Nucleus accumbens (tissue), 56 donors: ENCODE measurements at places on chromosomes 6 and 20.

GRCh38 chr6:74287932-74288331 is 591.9 kb downstream of the CD109 start:
- no peak for DNase-seq

- no peak for DNase-seq
These were observed 93.4 kb downstream of the UST start for GRCh38 chr6:148840256-148840655.

DNA sequence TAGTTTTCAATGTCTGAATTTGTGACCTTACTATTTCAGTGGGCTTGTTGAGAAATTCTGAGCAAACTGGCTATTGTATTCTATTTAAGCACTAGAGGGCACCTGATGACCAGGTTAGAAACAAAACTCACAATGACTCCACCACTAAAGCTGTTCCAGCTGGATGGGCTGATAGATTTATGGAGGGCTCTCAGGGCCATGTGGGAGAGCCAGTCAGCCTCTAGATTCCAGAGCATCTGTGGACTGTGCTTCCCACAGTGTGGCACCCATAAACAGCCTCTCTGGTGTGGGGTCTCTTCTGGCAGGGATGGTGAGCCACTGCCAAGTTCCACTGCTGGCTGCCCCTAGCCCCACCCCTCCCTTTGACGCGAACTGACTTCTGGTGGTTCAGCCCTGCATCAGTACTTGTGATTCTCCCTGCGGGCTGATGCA is 29.2 kb downstream of the C6orf58 start:
- no peak for DNase-seq

- no peak for DNase-seq
These were observed 16.2 kb downstream of the PM20D2 start for GRCh38 chr6:89162047-89162371.

DNA sequence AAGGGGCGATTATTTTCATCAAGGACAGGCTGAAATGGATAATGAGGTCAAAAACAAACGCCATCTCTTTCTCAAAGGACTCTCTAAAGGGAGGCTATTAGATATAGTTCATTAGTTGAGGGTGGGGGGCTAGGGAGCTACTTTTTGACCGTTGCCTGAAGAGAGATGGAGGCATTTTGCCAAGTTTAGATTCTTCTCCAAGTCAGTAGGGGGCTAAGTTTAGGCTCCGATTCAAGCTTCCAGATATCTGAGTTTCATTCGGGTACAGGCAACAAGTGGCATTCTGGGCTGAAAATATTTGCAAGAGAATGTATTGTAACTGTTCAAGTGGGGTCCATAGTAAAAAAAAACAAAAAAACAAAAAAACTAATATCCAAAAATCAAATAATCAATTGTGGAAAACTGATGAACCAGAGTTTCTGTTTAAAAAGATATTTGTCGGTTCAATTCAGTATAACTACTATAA is 43.4 kb upstream of the PIM1 start:
- DNase-seq, result no peak

DNA sequence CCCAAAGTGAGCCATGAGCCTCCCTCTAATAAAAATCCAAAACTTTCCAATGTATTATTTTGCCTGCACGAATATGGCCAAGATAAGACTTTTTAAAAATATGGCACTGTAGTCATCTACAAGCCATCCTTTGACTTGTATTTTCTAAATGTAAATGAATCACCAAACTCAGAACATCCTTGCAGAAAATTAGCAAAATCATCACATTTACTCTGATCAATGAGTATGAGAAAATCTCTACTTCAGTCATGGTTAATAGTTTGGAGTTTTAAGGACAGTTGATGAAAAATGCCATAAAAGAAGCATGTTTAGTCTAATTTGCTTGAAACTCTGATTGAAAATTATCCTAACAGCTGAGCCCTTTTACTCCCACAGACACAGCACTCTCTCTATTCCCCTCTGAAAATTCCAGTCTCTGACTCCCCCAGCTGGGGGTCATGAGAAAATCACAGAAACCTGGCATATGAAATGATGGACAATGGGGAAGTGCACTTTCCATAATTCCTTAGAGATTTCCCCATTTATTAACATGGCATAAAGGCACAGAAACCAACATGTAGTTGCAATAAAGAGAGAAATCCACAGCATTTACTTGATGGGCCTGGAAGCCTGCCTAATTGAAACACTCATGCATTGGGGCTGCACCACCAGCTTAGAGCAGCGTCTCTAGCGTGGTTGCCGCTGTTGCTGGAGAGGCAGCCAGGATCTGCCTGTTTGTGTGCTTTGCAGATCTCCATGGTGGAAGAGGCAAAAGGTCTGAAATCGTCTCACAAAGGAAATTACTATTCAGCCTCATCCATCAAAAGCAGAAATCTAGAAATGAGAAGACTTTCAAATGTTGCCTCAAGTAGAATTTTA is 214.0 kb downstream of the WDR27 start:
- no peak for DNase-seq

DNA sequence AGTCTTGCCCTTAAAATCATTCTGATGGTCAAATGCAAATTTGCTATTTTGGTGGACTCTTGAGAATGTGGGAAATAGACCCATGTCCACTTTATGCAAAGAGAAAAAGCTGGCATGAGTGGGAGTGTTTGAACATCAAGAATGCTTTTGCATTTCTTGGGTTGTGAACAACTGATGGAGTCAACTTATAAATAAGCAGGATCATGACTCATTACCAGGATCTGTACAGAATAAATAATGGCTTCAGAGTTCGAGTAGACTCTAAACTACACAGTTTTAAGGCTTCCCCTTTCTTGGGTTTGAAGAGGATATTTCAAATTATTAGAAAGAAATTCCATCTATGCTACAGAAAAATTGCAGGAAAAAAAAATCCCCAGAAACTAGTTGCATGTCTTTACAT is 195.5 kb downstream of the EYA4 start:
- no peak for DNase-seq

- no peak for DNase-seq
These were observed 96.9 kb downstream of the TCP11 start for GRCh38 chr6:35044145-35044745.

DNA sequence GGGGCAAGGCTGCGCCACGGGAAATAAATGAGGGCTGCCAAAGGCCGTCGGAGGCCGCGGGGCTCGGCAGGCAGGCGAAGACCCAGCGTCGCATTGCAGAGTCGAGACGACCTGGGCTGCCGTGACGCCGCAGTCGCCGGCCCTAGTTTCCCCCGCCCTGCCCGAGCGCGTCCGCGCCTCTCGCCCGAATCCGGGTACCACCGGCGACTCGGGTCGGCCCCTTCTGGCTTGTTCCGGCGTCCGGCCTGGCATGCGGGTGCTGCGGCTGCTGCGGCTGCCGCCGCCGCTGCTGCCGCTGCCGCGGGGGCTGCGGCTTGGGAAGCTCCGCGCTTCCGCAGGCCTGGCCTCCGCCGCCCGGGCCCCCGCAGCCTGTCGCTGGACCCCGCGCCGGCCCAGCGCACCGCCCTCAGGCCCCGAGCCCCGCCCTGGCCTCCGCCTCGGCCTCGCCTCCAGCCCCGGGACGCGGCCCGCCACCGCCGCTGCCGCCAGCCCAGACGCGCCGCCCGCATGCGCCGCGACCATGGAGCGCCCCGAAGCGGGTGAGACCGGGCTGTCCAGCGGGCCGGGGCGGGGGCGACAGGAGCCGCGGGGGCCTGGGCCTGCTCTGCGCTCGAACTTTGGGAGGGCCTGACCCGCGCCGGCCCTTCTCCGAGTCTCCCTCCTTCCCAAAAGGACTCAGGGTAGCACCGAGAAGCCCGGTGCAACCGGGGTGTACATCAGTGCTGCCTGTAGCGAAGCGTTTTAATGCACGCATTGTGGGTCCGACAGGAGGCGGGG is at the start of gene AKAP7:
Gene AKAP7, plus strand, starts transcription at position 224 of the 777 bp plus-strand sequence. Its CDS starts 297 bp downstream, at position 521.
- DNase-seq, result no peak

- DNase-seq, result no peak
These were observed 911.6 kb downstream of the TFAP2A start for GRCh38 chr6:9503111-9503761.

DNA sequence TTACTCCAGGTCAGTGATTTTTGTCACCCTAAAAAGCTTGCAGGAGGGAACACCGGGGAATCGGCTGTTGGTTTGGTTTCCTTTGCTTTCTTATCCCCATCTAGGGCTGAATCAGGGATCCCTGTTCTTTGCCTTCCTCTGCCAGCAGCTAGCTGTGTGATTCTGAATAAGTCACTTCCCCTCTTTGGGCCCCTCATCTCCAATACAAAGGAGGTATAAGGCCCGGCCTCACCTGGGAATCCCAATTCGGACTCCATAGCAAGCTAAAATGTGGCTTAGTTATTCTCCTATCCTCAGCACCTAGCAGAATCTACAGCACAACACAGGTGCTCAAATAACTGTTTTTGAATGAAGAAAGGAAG is 18.5 kb upstream of the ARMC12 start:
- no peak for DNase-seq

DNA sequence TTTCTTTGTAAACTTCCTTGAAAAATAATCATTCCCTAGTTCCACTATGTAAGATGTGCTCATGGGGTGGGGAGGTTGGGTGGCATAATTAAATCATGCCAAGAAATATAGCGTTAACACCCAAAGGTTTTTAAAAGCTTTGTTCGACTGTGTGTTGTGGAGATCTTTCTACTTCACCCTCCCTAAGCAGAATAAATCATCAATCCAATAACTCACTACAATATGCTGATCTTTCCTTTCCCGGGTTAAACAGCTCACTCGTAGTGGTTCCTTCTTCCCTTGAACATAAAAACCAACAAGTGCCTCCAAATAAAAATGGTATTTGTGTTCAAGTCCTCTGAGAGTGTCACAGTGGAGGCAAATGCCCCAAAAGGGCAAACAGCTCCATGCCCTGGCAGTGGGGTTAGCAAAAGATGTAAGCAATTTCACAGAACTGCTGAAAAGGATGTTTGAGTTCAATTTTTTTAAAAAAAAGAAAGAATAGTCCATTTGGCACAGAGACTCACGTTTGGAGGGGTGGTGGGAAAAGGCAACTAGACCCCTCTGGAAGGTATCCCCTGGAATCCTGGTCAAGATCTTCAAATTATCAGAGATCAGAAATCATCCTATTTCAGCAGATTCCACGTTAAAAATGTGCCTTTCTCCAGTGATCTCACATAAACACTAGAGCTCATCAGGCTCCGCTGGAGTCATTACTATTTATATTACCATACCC is 99.1 kb downstream of the TFAP2A start:
- no peak for DNase-seq

GRCh38 chr6:10576226-10576625 is 55.1 kb downstream of the GCNT2 start:
- DNase-seq, result no peak

- no peak for DNase-seq
These were observed 71.2 kb downstream of the KIAA0319 start for GRCh38 chr6:24574809-24575208.

- no peak for DNase-seq
These were observed 12.7 kb downstream of the SAYSD1 start for GRCh38 chr6:39102071-39102820.

- no peak for DNase-seq
These were observed 117.5 kb upstream of the CEP85L start for GRCh38 chr6:118768904-118769325.

DNA sequence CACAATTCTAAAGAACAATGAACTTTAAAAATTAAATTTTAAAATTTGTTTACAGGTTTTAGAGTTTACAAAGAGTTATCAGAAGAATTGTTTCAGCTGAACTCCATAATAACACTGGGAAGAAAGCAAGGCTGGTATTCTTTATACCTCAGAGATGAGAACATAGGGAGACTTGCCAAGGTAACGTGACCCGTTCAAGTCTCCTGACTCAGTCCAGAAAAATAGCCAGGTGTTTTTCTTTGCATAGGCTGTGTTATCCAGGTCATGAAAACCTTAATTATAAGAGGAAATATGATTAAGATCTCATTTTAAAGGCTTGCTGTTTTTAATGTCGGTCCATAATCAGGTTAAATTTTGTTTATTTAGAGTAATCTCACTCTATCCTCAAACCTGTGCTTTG is 8.5 kb upstream of the C6orf141 start:
- no peak for DNase-seq

- DNase-seq, result no peak
These were observed 10.9 kb upstream of the FANCE start for GRCh38 chr6:35441205-35441604.

DNA sequence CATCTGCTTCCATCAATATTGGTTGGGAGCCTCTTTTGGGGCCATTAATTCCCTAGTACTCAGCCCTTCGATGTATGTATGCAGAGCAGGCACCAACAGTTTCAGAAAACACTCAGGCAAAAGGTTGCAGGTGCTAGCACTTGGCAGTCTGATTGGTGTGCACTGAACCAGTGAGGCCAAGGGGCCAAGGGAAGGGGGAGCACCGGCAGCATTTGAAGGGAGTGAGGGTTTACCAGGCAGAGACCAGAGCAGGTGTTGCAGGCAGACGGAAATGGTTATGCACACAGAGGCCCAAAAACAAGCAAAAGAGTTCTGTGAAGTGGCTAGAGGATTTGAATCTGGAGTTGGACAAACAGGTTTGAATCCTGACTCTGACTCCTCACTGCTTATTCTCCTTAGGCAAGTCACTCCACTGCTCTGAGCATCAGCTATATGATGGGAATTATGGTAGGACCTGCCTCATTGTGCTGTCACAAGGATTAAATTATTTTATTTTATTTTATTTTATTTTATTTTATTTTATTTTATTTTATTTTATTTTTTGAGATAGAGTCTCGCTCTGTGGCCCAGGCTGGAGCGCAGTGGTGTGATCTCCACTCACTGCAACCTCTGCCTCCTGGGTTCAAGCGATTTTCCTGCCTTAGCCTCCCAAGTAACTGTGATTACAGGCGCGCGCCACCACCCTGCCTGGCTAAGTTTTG is 58.1 kb upstream of the SHLD1 start:
- no peak for DNase-seq

GRCh38 chr6:126945150-126945685 is 173.3 kb upstream of the RSPO3 start:
- no peak for DNase-seq

DNA sequence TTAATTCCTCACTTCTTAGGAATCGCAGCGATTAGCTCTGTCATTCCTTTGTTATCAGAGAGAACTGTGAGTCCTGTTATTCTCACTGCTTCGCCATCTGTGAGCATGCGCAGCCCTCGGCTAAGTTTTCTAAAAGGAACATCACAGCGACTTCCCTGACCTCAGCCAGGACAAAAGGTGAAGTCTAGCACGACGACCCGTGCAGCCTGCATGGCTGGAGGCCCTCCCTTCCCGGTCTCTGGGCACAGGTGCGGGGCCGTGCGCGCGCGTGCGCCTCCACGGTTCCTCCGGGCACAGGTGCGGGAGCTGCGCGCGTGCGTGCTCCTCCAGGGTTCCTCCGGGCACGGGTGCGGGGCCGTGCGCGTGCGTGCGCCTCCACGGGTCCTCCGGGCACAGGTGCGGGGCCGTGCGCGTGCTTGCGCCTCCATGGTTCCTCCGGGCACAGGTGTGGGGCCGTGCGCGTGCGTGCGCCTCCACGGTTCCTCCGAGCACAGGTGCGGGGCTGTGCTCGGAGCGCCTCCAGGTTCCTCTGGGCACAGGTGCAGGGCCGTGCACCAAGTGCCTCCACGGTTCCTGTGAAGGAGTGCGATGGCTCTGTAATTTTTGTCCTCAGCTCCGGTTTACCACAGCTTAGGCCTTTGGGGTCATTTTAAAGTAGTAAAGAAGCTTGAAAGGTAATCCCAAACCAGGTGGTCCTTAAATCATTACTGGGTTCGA is 212.3 kb downstream of the ERMARD start:
- DNase-seq, result no peak
